ENCODE measurements at places on chromosomes 11 and 22.

- no peak for DNase-seq
These were observed 58.9 kb downstream of the CDKN1C start for GRCh38 chr11:2826679-2827056.

GRCh38 chr22:25942856-25943411, 200.9 kb downstream of the MYO18B start:
- no peak for DNase-seq

- no peak for DNase-seq
These were observed 8.3 kb downstream of the SLC37A2 start for GRCh38 chr11:125071435-125071834.

- DNase-seq: no peak
These were observed 50.9 kb downstream of the THAP12 start for GRCh38 chr11:76329983-76330382.

GRCh38 chr11:93084727-93085505, 112.9 kb downstream of the SLC36A4 start:
- DNase-seq: no peak

DNA sequence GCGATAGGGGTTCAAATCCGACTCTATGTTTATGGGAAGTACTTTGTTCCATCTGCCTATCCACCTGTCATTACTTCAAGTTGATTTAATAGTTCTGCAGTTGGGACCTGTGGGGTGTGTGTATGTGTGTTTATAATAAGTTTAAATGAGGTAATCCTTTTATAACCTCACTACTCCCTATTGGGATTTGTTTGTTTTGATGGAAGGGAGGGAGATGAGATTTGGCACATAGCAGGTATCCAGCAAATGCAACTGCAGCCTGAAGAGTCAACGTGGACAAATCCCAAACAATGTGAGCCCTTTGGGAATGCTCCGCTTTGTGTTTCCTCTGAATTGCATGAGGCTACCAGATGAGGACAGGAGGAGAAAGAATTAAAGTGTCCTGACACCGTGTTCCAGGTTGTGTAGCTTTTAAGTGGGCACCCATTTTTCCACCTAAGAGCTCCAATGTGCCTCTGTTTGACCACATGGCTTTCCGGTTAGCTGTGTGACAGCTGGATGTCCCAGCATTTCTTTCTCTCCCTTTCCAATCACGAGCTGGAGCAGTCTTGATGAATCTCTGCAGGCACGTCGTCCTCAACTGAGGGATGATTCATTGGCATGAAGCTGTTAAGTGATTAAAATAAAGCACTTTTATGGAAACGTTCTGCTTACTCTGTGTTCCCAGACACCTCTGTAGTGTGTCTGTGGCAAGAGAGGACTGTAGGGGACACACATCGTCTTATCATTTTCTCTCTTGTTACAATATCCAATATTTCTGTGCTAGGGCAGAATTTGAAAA, 610.7 kb downstream of the NTM start:
- no peak for DNase-seq

- no peak for DNase-seq
These were observed 27.4 kb upstream of the MAPK1 start for GRCh38 chr22:21894799-21895198.

- no peak for DNase-seq
These were observed 41.1 kb downstream of the OSBPL5 start for GRCh38 chr11:3123761-3124733.

GRCh38 chr11:2519862-2520735, 75.3 kb downstream of the KCNQ1 start:
- DNase-seq: no peak

GRCh38 chr11:3119141-3119821, 45.8 kb downstream of the OSBPL5 start:
- no peak for DNase-seq

DNA sequence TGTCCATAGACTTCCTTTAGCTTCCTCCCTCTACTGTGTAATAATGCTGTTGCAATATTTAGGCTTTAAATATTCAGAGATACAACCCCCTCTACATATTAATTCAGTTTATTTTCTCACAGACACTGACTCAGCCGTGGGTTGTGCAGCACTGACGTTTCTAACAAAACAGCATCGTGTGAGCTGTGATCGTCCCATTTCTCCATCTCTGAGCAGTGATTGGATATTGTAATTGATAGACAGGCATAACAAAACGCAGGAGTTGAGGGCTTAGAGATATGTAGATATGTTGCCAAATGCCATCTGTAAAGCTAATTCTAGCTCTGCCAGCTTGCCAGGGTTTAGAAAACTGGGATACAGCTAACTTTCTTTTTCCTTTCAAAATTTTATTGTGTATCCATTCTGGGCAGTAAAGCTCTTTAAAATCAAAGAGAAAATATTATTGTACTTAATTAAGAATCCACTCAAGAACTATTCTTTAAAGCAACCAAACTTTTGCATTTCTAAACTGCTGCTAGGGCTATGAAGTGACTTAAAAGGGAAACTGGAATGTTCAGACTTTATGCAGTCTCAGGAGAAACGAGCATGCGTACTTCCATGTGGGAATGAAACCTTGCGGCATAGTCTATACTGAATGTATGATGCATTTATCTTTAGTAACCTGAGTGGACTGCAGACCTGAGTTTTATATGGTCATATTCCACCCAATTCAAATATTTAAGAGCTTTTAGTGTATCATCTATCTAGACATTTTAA, 22.7 kb downstream of the BTBD10 start:
- no peak for DNase-seq

DNA sequence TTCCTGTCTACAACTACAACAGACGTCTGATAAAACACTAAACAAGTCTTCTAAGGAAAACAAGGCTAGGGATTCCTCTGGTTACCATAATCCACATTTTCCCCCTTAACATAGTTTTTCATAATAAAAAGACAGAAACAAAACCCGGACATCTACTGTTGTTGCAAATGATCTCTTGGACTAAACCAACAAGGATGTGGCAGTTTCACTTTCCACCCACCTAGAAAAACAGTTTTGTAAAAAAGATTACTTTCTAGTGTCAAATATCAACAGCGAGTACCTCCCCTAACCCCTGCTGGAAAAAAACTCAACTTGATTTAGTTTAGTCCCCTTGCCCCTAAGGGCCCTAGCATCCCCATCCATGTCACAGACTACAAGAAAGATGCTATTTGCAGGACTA, 5.4 kb downstream of the GNG3 start:
- DNase-seq: no peak

DNA sequence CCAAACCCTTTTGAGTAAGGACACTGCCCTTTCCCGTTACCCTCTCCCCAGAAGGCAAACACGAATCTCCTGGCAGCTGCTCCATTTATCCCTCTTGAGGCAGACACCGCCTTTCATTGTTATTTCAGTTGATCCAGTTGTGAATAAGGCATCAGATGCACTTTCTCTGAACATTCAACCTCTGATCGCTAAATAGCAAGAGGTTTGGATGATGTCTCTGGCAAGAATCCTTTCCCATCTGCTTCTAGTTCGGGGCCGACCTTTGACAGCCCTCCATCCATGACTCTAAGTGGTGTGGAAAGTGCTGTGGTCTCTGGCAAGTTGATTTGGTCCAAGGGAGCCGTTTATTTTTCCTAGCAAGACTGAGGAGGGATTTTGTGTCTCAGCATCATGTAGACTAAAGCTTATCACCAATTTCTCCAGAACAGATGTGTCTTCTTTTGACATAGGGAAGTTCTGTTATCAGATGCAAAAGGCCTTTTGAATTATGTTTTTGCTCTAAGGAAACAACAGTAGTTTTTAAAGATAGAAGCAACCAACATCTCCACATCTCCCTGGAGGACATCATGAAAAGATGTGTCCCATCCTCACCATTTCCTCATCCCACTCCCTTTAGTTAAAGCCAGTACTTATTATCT, 123.6 kb downstream of the CCDC34 start:
- DNase-seq: no peak

DNA sequence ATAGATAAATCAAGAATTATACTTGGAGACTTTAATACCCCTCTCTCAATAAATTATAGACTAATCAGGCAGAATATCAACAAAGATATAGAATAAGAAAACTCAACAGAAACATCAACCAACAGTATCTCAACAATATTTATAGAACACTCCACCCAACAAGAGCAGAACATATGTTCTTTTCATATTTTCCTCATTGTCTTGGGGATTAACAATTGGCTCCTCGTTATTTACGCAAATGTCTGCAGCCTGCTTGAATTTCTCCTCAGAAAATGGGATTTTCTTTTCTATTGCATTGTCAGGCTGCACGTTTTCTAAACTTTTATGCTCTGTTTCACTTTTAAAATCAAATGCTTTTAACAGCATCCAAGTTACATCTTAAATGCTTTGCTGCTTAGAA, 37.0 kb upstream of the FBLN1 start:
- DNase-seq: no peak

DNA sequence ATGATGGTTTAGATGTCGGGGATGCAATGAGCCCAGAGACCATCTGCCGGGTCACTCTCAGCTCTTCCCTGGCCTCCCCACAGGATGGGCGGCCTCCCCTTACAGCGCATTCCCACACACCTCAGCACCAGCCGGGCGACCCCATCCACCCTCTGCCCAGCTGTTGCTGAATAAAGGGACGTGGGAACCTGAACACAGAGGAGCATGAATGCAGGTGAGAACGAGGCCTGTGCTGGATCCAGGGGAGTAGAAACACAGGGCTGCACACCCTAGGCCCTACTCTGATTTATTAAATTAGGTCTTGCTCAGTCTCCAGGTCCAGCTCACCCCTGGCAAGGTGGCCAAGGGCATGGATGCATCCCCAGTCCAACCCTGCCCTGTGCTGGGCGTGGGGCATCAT, 180.5 kb downstream of the CTTN start:
- no peak for DNase-seq

DNA sequence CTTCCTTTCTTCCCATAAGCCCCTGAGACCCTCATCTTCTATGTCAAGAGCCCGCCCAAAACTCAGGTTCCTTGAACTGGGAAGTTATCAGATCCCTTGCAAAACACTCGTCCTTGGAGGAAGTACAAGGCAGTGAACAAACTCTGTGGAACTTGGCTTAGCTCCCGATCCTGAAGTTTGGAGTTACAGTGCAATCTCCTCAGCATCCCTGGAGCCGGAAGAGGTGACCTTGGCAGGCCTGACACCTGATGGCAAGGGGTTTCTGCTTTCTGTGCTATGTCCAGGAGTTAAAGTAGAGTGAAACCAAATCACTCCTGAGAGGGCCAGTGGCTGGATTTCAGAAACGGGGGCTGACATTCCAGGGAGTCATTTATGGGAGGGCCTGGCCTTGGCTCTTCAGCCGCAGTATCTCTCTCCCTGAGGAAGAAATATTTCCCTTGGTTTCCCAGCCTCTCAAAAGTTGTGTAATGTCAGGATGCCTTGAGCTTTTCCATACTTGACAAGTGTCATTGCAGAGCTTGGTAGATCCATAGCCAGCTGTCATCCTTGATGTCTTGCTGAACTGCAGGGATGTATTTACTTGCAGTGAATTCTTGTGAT, 1.9 kb upstream of the GRAMD1B start:
- no peak for DNase-seq

DNA sequence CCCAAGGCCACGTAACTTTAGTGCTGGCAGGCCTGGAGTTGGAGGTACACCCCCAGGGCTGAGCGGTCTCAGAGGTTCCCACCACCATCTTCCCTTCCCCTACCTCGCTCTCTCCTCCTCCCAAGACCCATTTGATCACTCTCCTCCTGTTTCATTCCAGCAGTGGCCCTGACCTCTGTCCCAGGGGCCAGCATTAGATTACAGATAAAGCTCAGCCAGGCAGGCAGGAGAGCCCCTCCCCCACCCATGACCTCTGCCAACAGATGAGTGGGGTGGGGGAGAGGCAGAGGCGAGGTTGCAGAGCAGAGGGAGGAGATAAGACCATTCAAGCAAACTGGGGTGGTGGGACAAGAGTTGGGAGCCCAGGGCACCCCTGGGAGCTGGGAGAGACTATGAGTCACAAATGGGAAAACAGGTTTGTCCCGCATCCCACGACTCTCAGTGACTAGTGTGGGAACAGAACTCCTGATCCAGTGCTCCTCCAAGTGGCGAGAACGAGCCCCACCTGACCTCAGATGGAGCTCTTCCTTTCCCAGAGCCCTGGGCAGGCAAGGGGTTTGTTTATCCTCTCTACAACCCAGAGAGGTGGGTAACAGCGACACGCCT, 367.9 kb downstream of the MN1 start:
- no peak for DNase-seq
